ENCODE measurements at places on chromosomes 7 and 10. TPM values are rescaled to one million over a fixed set of nuclear protein-coding genes. Genes with fewer than 3 reads are reported as not detected.

Gene MBL2
- total RNA-seq, result 0.17 TPM

Gene PTPRE
- 15.9 TPM for total RNA-seq

Gene C10orf143
- 3.1 TPM for total RNA-seq

Gene PANK1
- 55.4 TPM for total RNA-seq

Gene STOX1
- 3.2 TPM for total RNA-seq

Gene NAT16
- total RNA-seq, result not detected

- no peak overlapping the region for H3K27ac ChIP-seq
- H3K4me1 ChIP-seq, result no peaks in the 10 kb centered on the region
- peaks cover 22% of the 10 kb centered on the region for H3K27me3 ChIP-seq
Measured at GRCh38 chr7:155387066-155387620, 70.8 kb upstream of the EN2 start.

- H3K4me1 ChIP-seq, result no peaks in the 10 kb centered on the region
- H3K36me3 ChIP-seq, result no peaks in the 10 kb centered on the region
- DNase-seq, result no peak
- H3K4me3 ChIP-seq, result no peak overlapping the region
- H3K27me3 ChIP-seq, result no peaks in the 10 kb centered on the region
Measured at GRCh38 chr7:12287901-12288300, 76.8 kb downstream of the TMEM106B start.

- H3K4me3 ChIP-seq, result no peak overlapping the region
- H3K4me1 ChIP-seq, result no peaks in the 10 kb centered on the region
- no peaks in the 10 kb centered on the region for H3K27me3 ChIP-seq
- no peak for DNase-seq
- no peaks in the 10 kb centered on the region for H3K36me3 ChIP-seq
- H3K27ac ChIP-seq, result no peak overlapping the region
Measured at GRCh38 chr7:133442818-133443217, 189.9 kb downstream of the EXOC4 start.

GRCh38 chr7:18320971-18321567 lies 174.5 kb upstream of the HDAC9 start:
- no peaks in the 10 kb centered on the region for H3K4me1 ChIP-seq
- no peak overlapping the region for H3K27ac ChIP-seq
- H3K27me3 ChIP-seq, result no peaks in the 10 kb centered on the region
- no peaks in the 10 kb centered on the region for H3K36me3 ChIP-seq
- no peak overlapping the region for H3K4me3 ChIP-seq

DNA sequence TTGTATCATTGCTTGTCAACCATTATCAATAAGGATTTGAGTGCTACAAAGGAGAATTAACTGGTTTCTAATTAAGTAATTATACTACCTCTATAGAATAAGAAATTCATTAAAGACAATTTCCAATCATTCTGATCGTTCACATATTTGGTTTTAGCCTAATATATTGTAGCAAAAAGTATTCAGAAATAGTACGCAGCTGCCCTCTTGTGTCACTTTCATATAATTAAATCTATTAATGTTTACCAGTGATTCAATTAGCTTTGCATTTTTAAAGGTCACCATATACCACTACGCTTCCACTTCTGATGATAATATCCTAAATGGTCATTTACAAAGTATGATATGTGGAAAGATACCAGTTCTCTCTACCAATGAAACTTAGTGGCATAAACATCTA lies 128.3 kb downstream of the NEBL start:
- no peak for DNase-seq
- no peaks in the 10 kb centered on the region for H3K36me3 ChIP-seq
- no peaks in the 10 kb centered on the region for H3K27me3 ChIP-seq
- H3K4me3 ChIP-seq, result no peak overlapping the region

Data from colonic mucosa (tissue), 4 donors.